ENCODE measurements at places on chromosomes 4 and X.

DNA sequence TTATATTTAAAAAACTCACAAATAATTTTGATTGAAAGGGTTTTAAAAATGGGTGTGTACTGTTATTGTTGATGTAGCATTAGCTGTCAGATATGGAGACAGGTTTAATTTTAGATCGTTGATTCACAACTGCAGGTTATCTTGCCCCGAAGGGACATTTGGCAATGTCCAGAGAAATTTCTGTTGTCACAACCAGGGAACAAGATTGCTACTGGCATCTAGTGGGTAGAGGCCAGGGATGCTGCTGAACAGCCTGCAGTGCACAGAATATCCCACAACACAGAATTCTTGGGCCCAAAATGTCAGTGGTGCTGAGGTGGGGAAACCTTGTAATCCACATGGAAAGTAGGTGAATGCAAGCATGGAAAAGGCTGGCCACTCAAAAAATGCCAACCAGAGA lies 114.9 kb downstream of the MAGEB17 start:
- no peak for DNase-seq

- DNase-seq: no peak
These were observed 79.9 kb downstream of the AMOT start for GRCh38 chrX:112760697-112761096.

DNA sequence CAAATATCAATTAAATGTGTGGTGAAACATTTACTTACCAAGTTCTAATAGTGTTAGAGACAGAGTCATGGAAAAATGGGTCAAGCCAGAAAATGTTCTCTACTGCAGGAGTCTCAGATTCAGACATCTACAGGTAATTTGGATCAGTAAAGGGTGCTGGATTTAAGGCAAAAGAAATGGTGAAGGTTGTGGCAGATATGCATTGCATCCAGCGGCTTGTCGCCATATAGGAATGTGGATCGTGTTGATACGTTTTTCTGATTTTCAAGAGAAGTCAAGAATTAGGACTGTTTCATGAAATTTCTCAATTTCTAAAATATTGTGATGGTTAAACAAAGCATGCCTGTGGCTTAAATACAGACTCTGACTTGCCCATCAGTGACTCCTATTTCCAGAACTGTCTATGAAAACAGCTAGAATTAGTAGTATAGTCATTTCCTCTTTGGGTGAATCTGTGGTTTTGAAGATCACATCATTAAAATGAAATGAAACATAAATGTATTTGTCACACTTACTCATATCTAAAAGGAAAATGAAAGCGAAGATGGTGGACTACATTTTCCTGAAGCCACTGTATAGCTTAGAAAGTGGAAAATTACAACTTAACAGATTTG lies 110.1 kb upstream of the VEGFC start:
- no peak for DNase-seq

DNA sequence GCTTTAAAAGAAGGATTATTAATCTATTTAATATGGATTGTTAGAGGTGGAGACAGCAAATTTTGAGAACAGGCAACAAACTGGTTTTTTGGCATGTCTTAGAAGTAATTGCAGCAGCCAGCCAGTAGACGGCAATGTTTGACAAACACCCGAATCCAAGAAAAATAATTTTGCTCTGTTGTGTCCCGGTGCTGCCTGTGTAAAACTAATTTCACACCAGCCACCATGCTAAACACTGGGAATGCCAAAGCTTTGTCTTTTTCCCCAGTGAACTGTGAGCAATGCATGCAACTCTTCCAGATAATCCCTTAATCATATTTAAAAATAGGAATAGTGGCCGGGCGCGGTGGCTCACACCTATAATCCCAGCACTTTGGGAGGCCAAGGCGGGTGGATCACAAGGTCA lies 25.9 kb downstream of the SMIM31 start:
- no peak for DNase-seq

DNA sequence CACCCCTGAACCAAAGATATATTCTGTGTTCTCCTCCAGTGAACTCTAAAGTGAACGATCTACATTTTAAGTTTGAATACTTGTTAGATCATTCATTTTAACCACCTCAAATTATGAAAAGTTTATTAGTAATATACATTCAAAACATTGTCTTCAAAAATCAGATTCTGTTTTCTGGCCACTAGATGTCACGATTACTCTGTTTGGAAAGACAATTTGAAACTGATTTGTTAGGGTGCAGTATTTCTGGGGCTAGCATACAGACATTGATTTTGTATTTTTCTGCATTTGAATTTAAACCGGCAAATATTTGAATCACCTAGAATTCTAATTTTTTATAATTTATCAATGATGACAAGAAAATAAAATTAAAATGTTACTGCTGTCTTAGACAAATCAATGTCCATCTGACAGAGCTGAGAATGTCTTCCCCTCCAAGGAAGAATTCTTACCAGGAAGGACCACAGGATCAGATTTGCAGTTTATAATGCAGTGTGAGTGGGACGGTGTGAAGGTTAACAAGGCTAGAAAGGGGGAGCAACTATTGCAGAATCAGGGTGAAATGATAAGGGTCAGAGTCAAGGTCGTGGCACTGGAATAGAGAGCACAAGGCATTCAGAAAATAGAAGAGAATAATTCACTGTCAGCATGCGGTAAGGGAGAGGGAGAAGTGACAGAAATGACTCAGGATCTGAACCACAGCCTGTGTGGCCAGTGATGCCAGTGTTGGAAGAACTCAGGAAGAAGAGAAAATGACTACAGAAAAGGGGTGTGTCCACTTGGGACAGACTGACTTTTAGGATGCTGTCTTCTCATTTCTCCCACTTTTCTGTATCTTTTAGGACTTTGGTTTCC lies 91.6 kb downstream of the ANXA10 start:
- DNase-seq: no peak

DNA sequence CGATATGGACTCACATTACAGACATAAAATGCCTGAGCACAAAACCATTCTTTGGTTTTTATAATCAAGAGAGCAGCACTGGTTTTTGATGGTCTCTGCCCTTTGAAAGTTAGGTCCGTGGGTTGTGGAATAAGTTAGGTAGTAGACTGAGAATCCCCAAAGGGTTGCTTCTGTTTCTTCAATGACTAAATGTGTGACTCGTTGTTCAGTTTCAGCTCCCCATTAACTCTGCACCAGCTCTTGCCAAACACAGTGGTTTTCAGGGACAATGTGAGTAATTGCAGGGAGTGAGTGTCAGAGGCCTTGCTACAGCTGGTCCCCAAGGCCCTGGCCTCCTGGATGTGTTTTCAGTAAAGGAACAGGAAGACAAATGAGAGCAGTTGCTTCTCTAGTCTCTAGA lies 24.8 kb downstream of the SMIM20 start:
- DNase-seq: peak; percentile 22

GRCh38 chr4:168724686-168725411 lies 228.0 kb downstream of the PALLD start:
- DNase-seq: no peak

- no peak for DNase-seq
These were observed 292.7 kb downstream of the GPAT3 start for GRCh38 chr4:83828601-83829000.

- DNase-seq: no peak
These were observed 1.2 kb upstream of the PLAC8 start for GRCh38 chr4:83115656-83116285.

- DNase-seq: no peak
These were observed 79.6 kb downstream of the COMMD8 start for GRCh38 chr4:47383829-47384427.

DNA sequence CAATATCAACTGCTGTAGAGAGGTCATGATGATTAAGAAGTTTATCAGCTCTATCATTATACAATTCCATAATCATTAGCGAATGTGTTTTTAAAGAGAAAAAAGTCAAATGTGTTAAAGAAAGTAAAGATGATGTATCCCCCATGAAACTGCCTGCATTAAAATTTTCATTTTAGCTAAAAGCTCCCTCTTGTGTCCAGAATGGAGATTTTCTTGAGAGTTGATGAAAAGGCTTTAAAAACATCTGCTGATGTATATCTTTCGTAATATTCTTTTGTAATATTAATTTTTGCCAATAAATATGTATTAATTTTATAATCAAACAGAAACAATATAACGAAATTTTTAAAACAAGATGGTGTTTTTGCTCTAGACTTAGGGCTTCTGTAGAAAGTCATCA lies 52.1 kb upstream of the LHFPL1 start:
- DNase-seq: no peak

- DNase-seq: no peak
These were observed 119.2 kb downstream of the TLL1 start for GRCh38 chr4:165992283-165992682.

DNA sequence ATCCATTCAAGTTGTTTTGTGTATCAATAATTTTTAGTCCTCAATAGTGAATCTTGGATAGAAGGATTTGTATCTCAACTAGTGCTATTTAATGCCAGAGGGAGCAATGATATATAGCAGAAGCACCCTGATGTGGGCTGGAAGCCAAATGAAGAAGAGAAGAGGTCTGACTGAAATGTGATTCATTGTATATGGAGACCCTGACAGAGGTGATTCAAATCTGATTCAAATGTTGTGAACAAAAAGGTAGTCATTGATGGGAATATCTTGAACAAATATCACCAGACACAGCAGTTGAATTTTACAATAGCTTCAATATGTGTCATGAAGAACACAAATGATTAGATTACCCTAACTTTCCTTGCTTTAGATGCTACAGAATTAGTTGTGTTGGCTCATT lies 27.5 kb upstream of the SULT1B1 start:
- DNase-seq: no peak
